ENCODE measurements at places on chromosomes 2 and 18.
A peak's percentile ranks its signal among the peaks of the same experiment; 100 is the strongest.

DNA sequence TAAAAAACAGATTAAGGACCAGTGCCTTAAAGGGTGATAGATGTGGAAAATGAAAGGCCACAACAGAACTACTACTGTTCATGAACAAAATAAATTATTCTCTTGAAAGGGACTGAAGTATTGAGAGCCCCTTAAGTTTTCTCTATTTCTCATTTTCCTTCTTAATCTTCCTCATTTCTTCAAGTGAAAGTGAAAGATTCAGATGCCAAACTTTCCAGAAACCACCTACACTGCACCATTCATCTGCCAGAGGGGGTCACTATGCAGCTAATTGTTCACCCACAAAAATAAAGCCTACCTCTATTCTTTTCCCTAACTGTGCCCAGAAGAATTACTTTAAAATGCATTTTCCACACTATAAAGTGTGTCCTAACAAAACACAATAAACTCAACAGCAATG lies 140.1 kb downstream of the NR4A2 start:
- DNase-seq, result no peak

DNA sequence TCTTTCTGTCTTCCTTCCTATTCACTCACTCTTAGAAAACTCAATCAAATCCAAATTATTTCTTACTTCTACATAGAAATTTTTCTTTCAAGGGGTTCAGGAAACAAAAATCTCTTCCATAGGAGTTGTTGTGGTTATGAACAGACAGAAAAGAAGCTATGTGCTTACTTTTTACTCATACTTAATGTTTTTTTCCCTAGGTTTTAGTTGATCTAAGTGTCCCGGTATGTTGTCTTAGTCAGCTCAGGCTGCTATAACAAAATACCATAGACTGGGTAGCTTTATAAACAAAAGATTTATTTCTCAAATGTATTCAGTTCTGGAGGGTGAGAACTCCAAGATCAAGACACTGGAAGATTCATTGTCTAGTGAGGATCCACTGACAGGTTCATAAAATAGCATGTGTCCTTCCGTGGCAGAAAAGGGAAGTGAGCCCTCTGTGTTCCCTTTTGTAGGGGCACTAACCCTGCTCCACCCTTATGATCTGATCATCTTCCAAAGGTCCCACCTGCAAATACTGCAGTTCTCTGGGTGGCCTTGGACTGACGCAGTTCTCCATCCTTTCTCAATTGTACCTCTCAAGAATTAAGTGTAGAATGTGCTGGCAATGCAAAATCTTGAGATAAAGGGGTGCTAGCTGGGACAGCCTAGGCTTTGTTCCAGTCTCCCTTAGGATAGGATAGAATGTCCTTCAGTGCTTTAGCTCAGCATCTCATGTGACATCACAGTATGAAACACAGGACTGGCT lies 14.4 kb upstream of the VRK2 start:
- no peak for DNase-seq

- DNase-seq, result no peak
Measured at GRCh38 chr2:25804338-25804737, 73.9 kb downstream of the ASXL2 start.

- no peak for DNase-seq
Measured at GRCh38 chr2:150594299-150594698, 106.8 kb upstream of the RND3 start.

- DNase-seq, result no peak
Measured at GRCh38 chr2:240212425-240213225, 72.2 kb upstream of the OTOS start.

GRCh38 chr2:223235986-223236385 lies 184.0 kb downstream of the KCNE4 start:
- no peak for DNase-seq

- DNase-seq, result no peak
Measured at GRCh38 chr2:201797175-201797840, 9.0 kb upstream of the CDK15 start.

GRCh38 chr2:214575030-214575429 lies 164.2 kb downstream of the VWC2L start:
- no peak for DNase-seq

DNA sequence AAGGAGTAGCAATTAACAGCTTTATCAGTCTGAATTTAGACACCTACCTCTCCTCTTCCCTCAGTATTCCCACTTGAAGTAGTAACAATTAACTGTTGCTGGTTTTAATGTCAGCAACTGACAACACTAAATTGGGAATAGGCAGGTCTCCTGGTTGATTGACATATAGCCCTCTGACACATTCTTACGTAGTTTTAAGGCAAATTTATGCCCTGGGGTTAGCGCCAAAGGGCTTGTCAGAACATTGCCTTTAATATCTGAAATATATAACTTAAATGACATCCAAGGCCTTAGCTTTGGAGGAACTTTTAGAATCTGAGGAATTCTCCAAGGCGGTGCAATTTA lies 7.4 kb downstream of the ASXL3 start:
- DNase-seq, result no peak

DNA sequence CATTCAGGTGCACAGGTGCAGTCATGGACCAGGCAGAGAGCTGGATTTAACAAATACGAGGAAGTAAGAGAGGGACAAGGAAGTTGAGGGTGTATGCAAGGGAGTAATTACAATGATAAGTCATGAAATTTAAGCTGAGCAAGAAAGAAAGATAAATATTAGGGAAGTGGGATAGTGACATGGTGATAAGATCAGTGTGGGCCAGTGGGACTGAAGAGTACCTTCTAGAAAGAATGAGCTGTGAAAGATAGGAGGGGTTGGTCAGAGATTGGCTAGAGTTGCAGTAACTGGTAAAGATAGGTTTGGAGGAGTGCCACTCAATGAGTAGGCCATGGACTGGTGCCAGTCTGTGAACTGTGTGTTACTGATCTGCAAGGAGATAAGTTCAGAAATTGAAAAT lies 200.8 kb upstream of the SIX3 start:
- DNase-seq, result no peak

GRCh38 chr2:68861330-68861729 lies 9.9 kb downstream of the BMP10 start:
- DNase-seq, result no peak

DNA sequence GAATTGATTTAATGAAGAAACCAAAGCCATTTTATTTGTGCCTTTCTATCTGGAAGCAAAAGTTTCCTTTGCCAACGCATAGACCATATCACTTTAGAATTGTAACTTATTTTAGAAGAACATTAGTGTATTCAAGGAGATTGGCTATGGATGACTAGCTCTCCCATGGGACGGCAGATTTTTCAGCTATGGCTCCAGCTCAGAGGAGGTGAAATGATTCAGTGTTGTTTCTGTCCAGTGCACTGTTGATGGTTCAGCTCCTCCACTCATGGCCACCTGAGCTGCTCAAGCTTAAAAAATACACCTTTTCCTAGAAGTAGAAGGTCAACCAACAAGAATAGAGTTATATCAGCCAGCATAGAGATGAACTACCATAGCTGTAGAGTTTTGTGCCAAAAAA lies 1597.5 kb upstream of the PIK3C3 start:
- no peak for DNase-seq

- peak; percentile 67 for DNase-seq
Measured at GRCh38 chr18:74498712-74499627, 2.8 kb downstream of the CNDP2 start.

GRCh38 chr2:20352230-20352578 lies 1.6 kb upstream of the PUM2 start:
- DNase-seq, result no peak

DNA sequence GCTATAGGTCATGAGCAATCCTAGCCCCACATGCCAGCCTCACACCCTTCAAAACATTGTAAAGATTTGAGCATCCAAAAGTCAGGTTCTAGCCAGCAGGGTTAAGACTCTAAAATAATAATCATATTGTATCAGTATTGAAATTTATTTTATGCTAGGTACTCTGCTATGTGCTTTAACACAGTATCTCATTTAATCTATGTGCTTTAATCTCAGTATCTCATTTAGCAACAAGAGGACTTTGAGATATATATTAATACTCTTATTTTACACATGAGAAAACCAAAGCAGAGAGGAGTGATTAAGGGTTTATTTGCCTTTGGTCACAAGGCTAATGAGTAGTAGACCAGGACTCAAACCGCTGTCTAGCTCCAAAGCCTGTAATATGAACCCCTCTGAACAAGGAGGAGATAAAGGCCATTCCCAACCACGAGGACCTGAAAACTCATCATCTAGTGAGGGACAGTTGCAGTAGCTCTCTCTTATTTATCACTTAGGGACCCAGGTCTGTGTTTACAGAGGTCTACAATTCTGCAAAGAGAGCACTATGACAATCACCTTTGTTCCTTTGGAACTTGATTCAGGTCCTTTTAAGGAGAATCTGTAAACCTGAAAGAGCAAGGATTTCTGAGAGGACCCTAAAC lies 116.5 kb upstream of the SERTAD2 start:
- DNase-seq, result no peak

DNA sequence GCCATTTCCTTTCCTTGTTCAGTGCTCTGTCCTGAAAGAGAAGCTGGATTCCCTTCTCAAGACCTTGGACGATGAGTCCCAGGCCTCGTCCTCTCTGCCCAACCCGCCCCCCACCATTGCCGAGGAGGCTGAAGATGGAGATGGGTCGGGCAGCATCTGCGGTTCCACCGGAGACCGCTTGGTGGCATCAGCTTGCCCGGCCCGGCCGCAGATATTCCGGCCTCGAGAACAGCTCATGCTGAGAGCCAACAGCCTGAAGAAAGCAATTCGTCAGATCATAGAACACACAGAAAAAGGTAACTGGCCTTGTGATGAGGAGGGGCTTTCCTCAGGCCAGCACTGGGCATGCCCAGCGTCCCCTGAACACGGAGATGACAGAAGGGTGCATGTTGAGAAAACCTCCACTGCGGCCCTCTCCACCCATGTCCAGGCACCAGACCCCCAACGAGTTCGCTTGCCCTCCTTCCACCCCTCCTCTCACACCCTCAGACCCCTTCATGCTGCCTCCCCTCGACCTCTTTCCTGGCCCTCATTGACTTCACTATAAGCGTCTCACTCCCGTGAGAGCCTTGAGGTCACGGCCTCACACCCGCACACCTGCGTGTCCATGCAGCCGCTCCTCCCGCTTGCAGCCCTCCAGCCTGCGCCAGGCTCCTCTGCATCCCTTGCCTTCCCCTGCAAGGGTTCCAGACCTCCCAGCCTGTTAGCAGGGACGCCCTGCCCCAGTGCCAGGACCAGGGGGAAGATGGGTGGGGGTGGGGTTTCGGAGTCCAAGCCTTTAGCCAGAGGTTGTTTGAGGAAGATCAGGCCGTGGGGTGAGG lies 95.0 kb downstream of the DGKD start:
- DNase-seq, result no peak

GRCh38 chr18:45690975-45691815 lies 32.8 kb upstream of the SLC14A1 start:
- DNase-seq, result peak; percentile 62

DNA sequence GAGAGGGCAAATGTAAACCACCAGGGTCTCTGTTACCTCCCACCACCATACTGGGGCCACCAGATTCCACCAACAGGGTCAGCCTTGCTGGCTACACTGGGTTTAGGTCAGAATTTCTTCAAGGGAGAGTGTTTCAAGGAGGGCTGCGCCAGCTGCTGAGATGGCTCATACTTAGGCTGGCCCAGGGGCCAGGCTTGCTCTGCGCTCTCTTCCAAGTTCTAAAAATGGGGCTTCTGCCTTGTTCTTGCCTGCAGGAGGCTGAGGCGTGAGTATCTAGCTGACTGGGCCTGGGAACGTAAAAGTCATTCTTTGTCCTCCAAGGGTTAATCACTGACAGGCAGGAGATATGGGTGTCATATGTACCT lies 28.1 kb downstream of the MRPL33 start:
- no peak for DNase-seq

- DNase-seq, result no peak
Measured at GRCh38 chr2:129276978-129277584, 702.4 kb upstream of the RAB6C start.

DNA sequence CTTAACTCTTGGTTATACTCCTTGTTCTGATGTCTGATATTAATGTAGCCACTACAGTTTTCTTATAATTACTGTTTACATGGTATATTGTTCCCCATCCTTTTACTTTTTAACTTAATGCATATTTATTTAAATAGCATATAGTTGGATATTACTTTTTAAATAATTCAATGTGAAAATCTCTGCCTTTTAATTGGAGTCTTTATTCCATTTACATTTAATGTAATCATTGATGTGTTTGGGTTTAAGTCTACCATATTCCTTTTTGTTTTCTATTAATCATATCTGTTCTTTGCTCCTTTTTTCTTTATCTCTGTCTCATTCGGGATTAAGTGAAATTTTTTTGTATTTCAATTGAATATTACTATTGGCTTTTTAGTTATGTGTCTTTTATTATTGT lies 109.1 kb downstream of the MTX2 start:
- no peak for DNase-seq

DNA sequence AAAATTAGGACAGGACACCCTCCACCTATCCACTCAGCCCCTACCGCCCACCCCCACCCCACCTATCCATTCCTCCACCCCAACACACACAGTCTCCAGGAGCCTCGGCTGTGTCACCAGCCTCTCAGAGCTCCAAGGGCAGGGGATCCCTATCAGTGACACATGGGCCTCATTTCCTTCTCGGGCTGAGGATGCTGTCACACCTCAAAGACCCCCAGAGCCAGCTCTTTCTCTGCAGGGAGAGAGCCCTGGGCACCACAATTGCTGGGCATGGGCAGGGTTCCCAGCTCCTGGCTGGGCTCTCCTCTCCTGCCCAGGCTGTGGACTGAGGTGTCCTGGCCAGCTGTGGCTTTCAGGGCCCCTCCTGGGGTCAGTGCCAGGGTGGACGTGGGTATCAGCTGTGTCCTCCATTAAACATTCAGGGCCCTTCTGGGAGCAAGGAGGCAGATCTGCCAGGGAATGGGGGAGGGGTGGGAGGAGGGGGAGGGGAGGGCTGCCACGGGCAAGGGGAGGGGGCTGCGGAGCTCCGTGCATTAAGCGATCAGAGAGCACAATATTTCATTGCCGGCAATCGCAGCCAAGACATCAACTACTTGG lies 14.3 kb upstream of the ECEL1 start:
- no peak for DNase-seq

DNA sequence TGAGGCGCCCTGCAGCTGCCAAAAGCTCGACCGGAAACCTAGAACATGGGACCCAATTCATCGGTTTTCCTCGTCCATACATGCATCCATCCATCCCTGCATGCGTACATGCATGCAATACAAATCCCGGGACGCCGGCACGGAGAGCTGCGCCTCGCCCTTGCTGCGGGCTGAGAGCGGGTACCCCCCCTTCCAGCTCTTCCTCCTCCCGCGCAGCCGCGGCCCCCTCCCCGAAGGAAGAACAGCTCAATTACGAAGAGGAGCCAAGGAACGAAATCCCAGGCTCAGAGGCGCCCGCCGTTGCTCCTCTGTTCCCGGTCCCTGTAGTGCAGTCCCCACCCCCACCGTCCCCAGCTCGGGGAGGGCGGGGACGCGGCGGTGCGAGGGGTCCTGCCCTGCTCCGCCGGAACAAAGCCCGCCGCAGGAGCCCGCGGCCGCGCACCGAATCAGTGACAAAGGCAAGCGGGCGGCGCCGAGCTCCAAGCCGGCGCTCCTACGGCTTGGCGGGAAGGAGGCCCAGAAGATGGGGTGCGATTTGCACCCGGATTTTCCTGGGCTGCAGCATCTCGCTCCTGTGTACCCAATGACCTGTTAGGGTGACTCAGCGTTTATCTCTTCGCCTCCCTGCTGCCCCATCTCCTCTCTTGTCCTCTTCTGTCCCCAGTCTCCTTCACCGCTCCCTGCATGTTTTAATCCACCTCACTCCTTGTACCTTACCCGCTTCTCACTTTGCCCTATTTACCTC lies 8.9 kb upstream of the POU3F3 start:
- no peak for DNase-seq
